Activated CD8-positive, alpha-beta memory T cell treated with anti-CD3 and anti-CD28 coated beads, Interleukin-2, amount 50 U/mL, for 48 hours (primary cell): ENCODE measurements at places on chromosomes 16 and 17.

DNA sequence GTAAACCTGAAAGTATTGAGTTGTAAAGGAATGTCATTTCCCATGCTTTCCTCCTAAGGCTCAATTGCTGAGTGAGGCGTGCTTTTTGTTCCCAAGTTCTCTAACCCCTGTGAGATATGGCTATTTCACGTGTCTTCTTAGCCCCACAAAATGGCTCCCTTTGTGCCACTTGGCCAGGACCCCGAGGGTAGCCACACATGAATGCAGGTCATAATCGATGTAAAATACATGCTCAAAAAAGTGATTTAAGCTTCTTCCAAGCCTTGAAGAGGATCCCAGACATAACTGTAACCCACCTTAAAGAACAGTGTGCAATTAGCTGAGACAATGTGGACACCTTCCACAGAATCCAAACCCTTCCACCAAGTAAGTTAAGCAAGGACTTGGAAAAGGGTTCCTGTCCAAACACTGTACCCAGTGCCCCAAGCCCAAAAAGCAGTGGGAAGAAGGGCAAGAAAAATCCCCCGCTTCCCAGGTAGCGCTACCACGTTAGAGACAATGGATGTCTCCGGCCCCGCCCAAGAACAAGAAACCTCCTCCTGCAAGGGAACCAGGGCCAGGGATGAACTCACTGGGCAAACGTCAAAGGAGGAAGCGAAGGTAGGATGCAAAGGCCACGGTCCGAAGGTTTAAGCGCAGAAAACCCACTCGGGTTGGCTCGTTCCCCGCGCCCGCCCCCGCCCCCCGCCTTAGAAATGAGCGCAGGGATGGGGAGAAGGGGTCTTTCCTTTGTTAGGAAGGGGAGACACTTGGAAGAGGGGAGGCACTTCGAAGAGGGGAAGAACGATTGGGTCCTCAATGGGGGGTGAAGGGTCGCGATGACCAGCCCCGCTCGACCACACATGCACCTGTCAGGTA, 1.2 kb downstream of the JPT1 start:
- DNase-seq = peak; percentile 70

DNA sequence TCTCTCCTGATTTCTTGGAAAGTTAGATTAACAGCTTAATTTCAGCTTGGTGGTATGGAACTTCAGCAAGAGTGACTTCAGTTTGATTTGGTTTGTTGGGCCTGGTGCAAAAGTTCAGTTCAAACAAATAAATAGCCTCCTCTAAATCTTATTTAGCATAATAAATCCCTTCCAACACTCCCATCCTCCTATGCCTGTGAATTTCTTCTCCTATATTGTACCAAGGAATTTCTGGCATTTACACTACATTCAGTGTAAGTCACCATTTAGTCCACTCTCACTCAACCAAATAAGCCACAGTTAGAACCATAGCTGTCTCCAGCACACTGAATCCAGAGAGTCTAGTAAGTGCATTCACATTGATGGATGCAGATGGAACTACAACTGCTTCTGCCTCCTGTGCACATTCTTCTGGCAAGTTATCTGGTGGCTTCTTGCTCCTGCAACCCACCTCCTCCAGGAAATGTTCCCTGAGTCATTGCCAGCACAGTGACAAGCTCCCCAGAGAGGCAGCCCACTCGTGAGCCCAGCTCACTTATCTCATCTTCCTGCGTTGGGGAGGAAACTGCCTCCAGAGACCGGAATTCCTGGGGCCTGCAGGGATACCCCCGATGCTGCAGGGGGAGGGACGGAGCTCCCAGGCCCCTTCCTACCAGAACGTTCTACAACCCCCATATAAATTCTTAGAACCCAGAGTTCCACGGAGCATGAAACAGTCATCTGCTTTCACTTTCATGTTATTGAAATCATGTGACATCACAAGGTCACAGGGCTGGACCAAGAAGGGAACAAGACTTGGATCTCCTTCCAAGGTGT, 318.3 kb downstream of the PHKB start:
- DNase-seq = peak; percentile 58

- no peak for DNase-seq
These were observed 56.0 kb upstream of the FAM20A start for GRCh38 chr17:68657166-68657565.

DNA sequence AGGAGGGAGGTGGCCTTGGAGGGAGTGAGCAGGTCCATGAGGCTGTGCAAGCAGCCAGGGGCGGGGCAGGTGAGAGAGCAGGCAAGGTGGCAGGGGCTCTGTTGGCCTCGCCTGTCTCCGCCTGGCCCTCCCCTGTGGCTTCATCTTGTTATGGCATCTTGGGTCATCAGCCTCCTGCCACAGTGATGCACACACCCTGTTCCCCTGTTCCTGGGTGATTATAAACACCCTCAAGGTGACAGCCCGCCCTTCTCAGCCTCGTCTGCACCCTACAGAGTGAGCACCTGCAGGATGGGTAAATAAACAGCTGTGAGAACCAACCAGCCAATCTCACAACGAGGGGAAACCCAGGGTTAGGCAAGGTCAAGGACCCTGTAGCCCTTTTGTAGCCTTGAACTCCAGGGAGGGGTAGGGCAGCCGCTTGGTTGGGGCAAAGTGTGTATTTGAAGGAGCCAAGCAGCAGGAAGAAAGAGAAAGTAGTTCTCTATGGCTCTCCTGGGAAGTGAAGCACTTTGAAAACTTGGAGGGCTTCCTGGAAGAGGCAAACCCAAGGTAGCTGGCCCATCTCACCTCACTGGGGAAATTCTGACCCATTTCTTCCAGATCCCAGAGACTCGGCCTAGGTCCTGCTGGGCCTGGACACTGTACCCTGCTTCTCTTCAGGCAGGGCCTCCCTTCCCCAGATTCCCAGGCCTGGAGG, 60.6 kb downstream of the NT5M start:
- DNase-seq = no peak

- no peak for DNase-seq
These were observed 26.6 kb upstream of the GINS3 start for GRCh38 chr16:58365623-58366022.

DNA sequence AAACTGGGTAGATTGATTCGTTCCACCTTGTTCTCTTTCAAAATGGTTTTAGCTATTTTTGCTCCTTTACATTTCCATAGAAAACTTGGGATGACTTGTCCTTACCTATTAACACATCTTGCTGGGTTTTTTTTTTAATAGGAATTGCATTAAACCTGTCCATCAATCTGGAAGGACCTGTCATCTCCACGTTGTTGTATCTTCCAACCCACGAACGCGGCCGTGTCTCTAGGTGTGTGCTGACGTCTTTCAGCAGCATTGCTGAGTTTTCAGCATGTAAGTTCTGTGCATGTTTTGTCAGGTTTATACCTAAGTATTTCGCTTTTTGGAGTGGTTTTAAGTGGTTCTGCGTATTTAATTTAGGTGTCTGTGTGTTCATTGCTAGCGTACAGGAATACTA, 60.4 kb upstream of the GNG13 start:
- no peak for DNase-seq

- DNase-seq = no peak
These were observed 57.0 kb upstream of the TNRC6C start for GRCh38 chr17:77901481-77901880.

GRCh38 chr16:59046335-59046734, 312.2 kb upstream of the GOT2 start:
- DNase-seq = no peak

DNA sequence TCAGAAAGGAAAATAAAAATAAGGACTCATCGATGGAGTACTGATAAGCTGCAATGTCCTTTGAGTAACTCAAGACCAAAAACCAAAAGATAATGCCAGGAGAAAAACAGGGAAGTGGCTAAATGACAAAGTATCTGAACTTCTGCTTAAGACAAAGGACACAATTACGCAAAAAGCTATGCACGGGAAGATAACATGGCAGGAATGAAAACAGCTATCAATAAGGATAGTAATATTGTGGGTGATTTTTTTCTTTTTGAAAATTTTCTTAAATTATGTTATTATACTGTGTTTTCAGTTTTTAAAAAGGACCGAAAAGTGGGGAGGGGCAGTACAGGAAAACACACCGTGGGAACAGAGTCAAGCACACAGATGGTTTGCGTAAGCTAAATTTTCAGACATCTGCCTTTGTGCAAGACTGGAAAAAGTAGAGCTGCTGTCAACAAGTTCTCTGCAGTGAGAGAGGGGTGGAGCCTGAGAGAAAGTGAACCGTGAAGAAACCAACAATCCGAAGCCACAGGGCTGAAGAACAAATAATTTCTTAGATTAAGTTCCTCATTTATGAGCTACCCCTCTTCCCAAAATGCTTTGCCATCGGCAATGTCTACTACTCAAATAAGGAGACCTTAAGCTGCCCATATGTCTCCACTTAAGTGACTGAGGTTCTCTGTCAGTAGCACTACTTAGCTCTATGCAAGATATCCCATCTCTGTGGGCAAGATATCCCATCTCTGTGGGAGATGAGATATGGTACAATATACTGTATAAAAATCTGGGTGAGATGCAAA, 99.9 kb upstream of the CORO6 start:
- DNase-seq = no peak

DNA sequence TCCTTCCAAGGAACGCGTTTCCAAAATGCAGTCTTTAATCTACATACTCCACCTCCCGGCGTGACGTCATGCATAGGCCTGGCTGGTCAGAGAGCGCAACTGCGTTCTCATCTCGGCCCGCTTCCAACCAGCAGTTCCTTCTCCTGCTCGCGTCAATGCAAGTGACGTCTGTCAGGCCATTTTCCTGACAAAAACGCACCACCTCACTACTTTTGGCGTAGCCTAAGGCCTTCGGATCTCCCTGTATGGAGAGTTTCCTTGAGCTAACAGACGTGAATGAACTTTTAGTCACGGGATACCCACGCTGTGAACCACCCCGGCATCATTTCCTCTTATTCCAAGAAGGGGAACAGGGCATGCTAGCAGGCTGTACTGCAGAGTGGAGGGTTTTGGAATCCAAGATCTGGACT, 25.0 kb downstream of the TEX14 start:
- DNase-seq = peak; percentile 57

GRCh38 chr17:78675316-78675616, 98.1 kb upstream of the DNAH17 start:
- DNase-seq = no peak

DNA sequence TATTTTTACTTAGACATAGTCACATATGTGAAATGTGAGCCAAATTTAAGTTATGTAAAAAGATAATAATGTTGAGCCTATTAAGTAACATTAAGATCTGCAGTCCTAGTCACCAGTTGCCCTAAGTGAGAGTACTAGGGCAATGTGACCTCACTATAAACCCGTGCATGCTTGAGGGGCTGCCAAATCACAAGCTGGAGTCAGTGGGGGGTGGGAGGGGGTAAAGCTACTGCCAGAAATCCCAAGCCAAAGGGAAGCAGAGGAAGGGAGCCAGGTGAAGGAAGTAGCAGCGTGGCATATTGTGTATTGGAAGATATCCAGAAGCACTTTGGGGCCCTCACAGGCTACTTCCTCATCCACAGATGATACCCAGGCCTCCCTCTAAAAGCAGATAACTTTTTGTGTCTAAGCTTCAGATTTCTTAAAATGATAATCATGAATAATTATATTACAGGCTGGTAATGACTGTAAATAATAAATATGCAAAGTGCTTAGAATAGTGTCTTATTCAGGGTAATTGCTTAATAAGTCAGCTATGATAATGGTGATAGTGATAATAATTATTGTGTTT, 134.1 kb downstream of the CA10 start:
- DNase-seq = no peak

DNA sequence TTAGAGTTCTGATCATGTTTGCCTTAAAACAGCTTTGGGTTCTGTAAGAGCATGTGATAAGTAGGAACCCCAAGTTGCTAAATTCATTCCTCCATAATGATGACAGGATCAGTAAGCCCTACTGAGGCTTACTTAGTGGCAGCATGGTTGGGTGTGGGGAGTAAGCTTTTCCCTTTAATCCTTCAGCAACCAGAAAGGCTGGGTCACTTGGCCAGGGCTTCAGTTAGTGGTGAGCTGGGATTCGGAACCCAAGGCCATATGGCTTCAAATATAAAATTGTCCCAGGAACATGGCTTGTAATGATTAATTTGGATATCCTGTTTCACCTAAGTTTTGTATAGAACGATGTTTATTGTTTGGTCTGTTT, 850 bp downstream of the GINS3 start:
- no peak for DNase-seq

GRCh38 chr16:52398491-52398960, 148.4 kb downstream of the TOX3 start:
- no peak for DNase-seq
